Activated T-cell treated with anti-CD3 and anti-CD28 coated beads for 48 hours (primary cell): ENCODE measurements at places on chromosomes 2 and 18.

- DNase-seq = no peak
These were observed 537.1 kb upstream of the ID2 start for GRCh38 chr2:8144785-8145184.

GRCh38 chr2:110783196-110783873, 51.0 kb downstream of the ACOXL start:
- DNase-seq = no peak

DNA sequence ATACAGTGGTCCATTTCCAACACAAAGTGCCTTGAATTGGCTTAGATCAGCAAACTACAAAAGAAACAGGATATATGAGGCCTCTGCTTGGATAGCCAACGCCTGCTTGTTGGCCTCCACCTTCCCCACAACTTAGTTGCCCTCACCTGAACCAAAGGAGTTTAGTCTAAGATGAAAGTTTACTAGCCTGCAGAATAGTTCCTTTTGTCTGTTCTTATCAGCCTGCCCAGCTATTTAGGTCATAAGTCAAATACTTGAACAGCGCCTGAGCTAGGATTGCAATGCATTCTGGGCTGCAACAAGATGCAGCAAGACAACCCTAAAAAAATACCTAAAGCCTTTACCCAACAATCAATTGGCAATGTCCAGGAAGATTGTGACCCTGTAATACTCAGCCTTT, 13.1 kb upstream of the EPG5 start:
- no peak for DNase-seq

DNA sequence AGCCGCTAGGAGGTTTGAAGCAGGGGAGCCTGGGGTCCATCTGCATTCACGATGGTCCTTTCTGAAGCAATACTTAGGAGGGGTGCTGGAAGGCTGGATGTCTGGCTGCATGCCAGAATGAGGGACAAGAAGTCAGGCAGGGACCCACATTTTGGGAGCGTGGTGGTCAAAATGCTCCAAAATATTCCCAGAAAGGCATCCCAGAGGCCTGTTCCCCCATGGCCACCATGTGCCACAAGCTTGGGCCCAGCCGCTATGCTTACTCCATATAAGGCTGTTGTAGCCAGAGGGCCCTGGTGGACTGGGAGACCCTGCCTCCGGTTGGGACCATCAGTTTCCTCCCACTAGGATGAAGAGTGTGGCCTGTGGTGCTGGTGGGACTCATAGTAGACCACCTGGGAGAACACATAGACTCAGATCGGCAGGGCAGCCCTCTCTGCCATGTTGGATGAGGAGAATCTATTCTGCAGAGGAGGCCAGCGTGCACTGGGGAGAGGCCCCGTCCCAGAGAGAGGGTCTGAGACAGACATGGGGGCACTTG, 3.6 kb upstream of the PROM2 start:
- DNase-seq = no peak

DNA sequence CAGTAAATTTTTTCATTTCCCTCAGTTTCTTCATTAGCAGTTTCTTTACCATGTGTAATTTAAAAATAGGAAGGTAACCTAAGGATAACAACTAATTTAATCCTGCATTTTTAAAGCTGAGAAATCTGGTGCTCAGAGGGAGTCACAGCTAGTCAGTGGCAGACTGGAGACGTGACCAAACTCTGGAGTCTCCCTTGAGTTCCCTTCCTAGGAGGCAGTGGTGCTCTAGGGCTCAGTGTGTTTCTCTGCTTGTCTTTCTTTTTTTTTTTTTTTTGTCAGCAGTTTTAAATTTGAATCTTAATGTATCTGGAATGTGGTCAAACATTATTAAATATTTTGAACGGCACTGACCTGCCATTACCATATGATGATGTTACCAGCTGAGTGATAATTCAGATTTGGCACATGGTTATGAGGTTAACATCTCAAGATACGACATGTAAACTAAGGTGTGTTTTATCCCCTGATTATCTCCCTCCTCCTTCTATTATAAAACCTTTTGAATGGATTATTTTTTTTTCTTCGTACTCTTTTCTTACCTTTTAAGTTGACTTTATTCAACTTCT, 226.2 kb downstream of the GALNT13 start:
- DNase-seq = no peak

DNA sequence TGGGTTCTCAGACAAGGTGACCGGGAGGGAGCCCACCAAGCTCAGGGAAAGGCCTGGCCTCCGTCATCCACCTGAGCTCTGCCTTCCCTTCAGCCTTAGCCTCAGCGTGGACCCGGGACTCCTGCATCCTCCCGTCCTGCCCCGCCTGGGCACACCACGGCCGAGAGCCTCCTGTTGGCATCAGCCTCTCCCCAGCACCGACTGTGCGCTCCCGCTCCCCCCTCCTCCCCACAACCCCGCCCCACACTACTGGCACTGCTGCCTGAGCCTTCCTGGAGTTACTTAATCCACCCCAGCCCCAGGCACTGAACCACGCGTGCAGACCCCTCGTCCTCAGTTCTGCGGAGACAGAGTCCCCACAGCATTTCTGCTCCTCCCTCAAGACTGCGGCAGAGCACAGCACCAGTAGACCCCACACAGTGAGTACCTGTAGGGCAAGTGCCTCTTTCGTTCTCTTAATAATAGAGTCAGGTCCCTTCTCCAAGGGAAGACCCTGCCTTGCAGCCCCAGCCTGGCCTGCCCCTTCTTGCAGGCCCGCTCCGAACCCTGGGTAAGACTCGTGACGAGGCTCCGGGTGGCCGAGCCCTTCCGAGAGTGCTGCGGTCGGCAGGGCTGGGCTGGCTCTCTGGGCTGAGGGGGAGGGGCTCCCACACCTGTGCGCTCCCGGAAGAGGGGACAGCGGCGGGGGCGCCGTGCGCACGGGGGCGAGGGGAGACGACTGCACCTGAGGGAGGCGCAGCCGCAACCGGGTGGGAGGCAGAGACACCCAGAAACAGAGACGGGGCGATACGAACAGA, at the start of gene AMER3:
Gene AMER3, plus strand, starts transcription at position 285 of the 797 bp plus-strand sequence. CDS start 6,533 bp downstream, outside the sequence.
- no peak for DNase-seq

DNA sequence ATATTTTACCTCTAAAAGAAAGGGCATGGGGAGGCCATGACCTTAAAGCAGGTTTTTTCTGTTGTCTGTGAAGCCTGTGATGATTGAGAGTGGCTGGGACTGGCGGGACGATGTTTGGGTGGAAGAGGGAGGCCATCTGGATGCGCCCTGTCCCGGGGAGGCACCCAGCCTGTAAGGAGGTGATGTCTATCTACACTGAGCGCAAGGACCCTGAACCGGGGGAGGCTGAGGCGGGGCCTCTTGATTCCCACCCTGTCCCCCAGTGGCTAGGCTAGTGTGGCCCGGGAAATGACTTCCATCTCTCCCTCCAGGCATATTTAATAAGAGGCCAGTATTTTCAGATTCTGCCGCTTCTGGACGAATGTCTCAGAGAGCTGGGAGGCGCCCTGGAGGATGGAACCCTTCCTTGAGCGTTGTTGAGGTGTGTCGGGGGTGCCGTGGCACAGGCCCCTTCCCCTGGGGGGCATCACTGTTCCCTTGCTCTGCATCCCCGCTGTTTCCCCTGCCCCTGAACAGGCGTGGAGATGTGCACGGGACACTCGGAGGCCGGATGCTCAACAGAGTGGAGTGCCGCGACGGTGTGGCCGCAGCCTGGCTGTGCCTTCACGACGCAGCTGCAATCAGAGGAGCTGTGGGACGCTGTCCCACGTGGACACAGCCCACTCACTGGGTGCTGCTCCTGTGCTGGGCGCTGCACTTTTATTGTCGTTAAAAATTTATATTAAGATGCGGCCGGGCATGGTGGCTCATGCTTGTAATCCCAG, 185.4 kb downstream of the LDLRAD4 start:
- no peak for DNase-seq

DNA sequence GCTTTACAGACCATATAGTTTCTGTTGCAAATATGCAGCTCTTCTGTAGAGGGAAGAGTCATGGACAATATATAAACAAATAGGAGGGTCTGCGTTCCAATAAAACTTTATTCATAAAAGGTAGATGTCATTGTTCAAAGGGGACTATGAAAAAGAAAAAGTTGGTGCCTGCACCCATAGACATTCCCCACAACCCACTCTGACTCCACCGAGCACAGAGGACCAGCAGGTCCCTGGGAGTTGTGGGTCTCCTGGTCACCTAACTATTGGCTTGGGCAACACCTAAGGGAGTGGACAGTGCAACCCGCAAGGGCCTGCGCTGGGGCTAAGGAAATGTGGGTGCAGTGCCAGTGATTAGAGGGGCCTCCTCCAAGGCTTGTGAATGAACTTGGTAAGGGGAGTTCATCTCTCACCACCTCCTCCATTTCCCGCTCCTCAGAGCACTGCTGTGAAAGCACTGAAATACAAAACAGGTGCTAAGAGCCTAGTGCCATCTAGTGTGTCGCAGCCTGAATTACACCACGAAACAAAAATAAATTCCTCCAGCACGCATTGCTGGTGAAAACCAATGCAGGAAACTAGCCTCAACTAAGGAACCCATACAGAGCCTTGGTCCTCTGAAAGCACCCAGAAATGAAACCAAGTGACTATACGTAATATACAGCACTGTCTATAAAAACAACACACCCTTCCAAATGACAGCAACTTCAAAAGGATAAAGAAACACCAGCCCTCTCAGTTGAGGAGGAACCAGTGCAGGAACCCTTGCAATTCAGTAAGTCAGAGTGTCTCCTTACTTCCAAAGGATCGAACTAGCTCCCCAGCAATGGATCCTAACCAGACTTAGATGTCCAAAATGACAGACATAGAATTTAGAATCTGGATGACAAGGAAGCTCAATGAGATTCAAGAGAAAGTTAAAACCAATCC, 166.6 kb downstream of the RNF144A start:
- DNase-seq = no peak

DNA sequence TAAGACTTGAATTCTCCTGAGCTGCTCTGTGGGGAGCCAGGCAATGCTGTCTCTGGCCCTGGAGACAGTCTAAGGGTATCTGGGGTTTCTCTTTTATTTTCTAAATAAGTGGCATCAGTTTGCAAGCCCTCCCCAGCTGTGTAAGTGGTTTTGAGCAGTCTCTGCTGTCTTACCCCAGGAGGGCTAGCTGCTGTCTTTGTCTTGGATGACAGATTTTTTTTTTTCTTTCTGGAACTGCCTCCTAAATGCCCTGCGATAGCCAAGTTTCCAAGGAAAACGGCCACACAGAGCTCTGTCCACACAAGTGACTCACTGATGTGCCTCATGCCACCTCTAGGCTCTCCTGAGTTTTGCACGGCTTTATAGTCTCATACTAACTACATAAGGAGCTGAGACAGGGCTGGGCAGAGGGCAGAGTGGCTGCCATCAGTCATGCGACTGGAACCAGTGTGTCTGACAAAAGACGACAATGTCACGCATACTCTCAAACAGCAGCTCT, 37.2 kb upstream of the THOC1 start:
- DNase-seq = no peak

- DNase-seq = no peak
These were observed 37.9 kb downstream of the MOGAT1 start for GRCh38 chr2:222709191-222709891.

GRCh38 chr2:241637018-241637794, at the start of the genes ATG4B and THAP4:
ATG4B (plus strand) TSS chr2:241637693; CDS start chr2:241637715, 22 bp downstream.
THAP4 (minus strand) TSS chr2:241637158; CDS start chr2:241637017, 141 bp downstream.
- DNase-seq = peak; percentile 77

- no peak for DNase-seq
These were observed 37.6 kb downstream of the CDH7 start for GRCh38 chr18:65788373-65788772.

DNA sequence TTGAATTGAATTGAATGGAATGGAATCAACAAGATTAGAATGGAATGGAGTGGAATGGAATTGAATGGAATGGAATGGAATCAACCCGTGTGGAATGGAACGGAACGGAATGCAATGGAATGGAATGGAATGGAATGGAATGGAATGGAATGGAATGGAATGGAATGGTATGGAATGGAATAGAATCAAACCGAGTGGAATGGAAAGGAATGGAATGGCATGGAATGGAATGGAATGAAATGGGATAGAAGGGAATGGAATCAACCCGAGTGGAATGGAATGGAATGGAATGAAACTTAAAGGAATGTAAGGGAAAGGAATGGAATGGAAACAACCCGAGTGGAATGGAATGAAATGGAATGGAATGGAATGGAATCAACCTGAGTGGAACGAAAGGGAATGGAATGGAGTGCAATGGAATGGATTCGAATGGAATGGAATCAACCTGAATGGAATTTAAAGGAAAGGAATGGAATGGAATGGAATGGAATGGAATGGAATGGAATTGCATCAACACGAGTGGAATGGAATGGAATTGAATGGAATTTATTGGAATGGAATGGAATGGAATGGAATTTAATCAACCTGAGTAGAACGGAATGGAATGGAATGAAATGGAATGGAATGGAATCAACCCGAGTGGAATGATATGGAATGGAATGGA, 1146.6 kb downstream of the RPIA start:
- DNase-seq = no peak

GRCh38 chr18:35072616-35073015, 31.4 kb downstream of the MAPRE2 start:
- no peak for DNase-seq
